ENCODE measurements at places on chromosomes 2 and 18.

- DNase-seq = no peak
Measured at GRCh38 chr2:198060277-198060676, 255.9 kb downstream of the PLCL1 start.

DNA sequence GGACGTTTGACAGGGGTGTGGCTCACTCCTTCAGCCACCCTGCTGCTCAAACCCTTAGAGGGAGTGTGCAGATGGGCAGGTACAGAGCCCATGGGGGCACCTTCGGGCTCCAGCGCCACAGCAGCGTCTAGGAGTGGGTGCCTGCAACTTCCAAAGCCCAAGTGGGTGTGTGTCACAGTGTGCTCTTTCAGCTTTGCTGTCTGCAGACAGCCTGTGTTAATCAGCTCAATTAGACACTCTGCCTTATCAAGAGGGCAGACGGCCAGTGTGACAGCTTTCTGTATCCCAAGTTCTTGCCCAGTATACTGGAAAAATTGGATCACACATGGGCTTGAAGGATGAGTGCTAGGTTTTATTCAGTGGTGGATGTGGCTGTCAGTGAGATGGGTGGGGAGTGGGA lies 96.7 kb downstream of the AP1S3 start:
- no peak for DNase-seq

GRCh38 chr2:164252568-164253287 lies 368.6 kb downstream of the GRB14 start:
- DNase-seq = no peak

DNA sequence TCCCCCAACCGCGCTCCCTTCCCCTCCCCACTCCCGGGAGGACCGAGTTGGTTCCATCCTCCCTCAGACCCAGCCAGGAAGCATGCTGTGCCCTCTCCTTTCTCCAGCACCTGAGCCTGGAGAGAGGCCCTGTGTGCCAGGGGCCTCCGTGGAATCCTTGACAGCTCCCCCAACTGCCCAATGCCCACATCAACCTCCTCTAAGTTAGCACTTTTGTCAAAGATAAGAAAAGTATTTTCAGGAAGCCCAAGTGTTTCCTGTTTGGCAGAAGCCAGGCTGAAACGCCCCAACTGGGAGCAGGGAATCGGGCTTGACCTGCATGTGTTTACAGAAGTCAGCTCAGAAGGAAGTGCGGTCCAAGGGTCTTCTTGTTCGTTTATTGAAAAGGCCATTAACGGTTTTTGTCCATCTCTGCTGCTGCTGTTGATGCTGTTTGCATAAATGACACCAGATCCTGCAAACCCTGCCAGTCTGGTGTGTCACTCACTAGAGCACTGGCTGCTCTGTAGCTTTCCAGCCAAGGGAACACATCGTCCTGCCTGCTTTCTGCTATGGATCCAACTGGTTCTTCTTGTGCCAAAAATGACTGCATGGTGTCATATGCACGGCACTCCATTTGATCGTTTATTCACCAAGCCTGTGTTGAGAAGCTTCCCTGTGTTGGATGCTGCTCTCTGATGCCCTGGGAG lies 35.4 kb upstream of the COL6A3 start:
- DNase-seq = peak; percentile 96

- no peak for DNase-seq
Measured at GRCh38 chr2:105143467-105144151, 97.9 kb upstream of the GPR45 start.

GRCh38 chr2:119517433-119517832 lies 6.8 kb downstream of the SCTR start:
- no peak for DNase-seq

- no peak for DNase-seq
Measured at GRCh38 chr2:18402-19271, 27.7 kb downstream of the FAM110C start.

DNA sequence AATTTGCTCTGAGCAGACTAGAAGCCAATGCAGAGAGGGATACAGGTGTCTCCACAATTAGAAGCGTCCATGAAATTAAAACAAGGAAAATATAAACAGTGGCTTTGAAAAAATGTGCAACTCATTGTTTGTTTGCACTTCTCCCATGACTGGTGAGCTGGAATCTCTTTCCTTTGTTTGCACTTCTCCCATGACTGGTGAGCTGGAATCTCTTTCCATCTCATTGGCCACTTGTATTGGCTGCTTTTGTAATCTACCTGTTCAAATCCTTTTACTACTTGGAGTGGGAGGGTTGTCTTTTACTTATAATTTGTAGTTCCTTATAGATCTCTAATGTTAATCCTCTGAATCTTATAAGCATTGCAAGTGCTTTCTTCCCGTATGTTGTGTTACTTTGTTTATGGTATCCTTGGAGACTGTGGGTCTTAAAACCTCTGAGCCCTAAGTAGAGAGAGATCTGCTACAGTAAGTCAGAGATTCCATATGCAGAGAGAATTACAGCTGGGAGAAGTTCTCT lies 94.1 kb downstream of the RTN4 start:
- DNase-seq = no peak

DNA sequence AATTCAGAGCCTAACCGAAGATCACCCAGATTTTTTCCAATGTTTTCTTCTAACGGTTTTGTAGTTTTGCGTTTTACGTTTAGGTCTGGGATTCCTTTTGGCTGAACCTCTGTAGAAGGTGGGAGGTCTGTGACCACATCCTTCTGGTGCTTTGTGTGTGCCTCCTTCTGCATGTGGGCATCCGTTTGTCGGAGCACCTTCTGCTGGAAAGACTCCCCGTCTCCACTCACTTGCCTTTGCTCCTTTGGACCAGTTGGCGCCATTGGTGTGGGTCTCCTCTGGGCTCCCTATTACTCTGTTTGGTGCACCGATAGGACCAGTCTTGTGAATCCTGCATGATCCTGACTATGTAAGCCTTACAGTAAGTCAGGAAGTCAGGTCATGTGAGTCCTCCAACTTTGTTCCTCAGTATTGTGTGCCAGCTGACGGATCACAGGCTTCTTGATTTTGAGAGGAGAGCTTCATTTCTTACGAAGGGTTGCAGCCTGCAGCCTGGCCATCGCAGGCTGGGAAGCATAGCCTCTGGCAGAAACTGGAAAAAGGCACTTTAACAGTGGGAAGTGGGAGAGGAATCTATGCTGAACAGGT lies 13.6 kb downstream of the AQP12A start:
- DNase-seq = no peak

DNA sequence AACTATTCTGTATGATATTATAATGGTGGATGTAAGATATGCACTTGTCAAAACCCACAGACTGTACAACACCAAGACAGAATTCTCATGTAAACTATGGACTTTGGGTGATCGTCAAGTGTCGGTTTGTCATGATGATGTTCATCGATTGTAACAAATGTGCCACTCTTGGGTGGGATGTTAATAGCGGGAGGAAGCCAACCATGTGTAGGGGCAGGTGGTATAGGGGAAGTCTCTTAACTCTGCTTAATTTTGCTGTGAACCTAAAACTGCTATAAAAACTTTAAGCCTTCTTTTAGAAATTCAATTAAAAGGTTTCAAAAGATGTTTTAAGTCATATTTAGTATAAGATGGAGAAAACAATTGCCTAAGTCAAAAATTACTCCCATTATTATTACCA lies 139.0 kb downstream of the ANKRD44 start:
- no peak for DNase-seq

DNA sequence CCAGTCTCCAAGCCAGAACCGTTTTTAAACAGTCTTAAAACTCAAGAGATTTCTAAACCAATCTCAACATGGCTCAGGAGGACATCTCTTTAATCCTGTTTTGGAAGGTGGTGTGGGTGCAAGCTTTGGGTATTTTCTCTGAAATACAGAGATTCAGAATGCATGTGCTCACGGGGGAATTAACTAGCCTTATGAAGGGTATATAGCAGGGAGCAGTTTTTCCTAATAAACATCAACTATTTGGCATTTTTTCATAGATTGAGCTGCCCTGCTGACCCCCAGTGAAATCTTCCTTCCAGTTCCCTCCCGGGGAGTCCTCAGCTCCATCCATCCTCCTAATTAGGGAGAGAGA lies 122.6 kb downstream of the SMAD7 start:
- DNase-seq = no peak

- no peak for DNase-seq
Measured at GRCh38 chr18:54700580-54700979, 109.5 kb downstream of the DYNAP start.

DNA sequence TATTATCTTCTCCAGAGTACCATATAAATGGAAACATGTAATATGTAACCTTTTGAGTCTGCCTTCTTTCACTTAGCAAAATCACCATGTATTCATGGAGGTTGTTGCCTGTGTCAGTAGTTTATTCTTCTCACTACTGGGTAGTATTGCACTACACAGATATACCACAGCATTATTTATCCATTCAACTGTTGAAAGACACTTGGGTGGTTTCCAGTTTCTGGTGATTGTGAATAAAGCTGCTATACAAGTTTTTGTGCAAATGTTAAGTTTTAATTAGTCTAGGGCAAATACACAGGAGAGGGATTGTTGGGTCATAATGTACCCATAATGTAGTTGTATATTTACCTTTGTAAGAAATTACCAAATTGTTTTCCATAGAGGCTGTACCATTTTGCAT lies 29.6 kb upstream of the RPRD1A start:
- DNase-seq = no peak

DNA sequence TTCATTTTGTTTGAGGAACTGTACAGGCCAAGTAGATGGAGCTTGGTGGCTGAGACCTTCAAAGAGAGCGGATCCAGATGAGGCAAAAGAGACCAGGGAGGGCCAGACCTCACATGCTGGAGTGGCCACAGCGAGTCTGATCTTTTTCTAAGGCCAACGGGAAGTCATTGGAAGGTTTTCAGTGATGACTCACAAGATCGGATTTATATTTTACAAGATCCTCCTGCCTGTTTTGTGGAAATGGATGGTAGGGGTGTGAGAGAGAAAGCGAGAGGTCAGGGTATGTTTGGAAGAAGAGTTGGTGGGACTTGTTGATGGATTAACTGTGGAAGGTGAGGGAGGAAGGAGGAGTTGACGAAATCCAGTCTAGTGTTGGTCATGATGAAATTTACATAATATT lies 44.6 kb upstream of the TUBA3D start:
- no peak for DNase-seq

GRCh38 chr2:207660994-207661393 lies 35.8 kb upstream of the METTL21A start:
- DNase-seq = no peak

GRCh38 chr2:219611866-219612576 lies 14.4 kb downstream of the STK11IP start:
- DNase-seq = no peak

GRCh38 chr2:10634495-10634894 lies 55.3 kb downstream of the NOL10 start:
- no peak for DNase-seq

DNA sequence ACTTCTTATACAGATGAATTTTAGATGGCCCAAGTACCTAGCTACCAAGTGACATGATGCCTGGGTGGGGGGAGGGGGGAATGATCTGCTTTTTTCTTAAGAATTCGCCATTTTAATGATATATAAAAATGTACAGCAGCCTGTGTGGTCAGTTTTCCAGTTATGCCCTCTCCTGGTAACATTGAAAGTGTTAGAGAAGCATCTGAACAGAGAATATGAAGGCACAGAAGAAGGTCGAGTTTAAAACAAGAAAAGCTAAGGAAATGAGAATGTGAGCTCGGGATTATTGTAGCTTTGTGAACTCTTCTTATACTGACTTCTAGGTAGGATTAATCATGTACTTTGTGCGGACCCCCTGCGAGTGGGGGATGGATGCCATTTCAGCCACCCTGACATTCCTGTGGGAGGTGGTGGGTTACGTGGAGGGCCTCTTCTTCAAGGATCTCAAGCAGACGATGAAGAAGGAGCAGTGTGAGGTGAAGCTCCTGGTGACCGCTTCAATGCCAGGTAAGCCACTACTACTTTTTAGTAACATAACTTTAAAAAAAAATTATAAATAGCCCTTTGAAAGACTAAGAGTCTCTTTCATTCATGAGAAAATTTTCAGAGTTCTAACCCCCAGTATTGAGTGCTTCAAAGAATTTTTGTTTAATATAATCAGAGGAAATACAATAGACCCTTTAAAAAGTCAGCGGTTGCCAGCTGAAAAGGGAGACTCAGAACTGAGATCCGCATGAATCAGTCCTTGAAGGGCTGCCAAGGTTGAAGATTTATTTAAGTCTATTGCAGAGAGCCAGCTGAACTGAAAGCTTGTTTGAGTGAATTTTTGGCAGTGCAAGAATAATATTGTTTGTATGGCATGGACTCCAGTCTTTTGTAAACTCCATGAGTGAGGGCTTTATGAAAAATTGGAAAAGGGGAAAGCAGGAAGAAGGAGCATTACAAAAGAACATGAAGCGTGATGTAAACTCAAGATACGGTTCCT lies 68.6 kb upstream of the RPE start:
- no peak for DNase-seq

- DNase-seq = peak; percentile 40
Measured at GRCh38 chr18:44700652-44701051, 20.0 kb downstream of the SETBP1 start.

- no peak for DNase-seq
Measured at GRCh38 chr2:237304763-237305514, 109.0 kb downstream of the COL6A3 start.

DNA sequence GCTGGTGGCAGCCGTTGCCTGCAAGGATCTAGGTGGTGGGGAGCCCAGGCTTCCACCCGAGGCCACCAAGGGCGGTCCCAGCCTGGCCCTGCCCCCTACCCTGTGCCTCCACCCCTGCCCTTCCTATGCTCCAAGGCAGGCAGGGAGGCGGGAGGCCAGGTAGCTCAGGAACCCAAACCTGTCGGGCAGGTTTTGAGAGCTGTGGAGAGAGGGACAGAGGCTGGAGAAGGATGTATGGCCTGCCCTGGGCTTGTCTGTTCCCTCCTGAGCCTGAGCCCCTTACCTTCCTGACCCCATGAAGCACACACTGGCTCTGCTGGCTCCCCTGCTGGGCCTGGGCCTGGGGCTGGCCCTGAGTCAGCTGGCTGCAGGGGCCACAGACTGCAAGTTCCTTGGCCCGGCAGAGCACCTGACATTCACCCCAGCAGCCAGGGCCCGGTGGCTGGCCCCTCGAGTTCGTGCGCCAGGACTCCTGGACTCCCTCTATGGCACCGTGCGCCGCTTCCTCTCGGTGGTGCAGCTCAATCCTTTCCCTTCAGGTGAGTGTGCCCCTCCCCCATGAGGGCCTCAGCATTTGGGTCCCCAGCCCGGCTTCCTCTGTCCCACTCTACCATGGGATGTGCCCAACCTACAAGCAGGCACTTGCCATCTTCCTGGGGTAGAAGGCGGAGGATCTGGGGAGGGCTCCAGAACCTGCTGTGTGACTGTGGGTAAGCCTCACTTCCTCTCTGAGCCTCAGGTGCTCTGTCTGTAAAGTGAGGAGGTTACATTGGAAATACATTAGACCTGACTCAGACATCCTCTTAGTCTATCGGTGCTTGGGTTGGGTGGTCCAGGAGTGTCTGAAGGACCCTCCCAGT lies at the start of gene PROM2:
Gene PROM2 (plus strand): TSS at position 159 of the 860 bp plus-strand sequence. CDS start 137 bp downstream, at position 296.
- DNase-seq = no peak
